ENCODE measurements at places on chromosomes 7 and 10.

GRCh38 chr7:132869166-132869861 is 212.6 kb downstream of the CHCHD3 start:
- no peak for DNase-seq

- DNase-seq, result no peak
These were observed 322.3 kb downstream of the ZNF716 start for GRCh38 chr7:57772126-57772924.

- DNase-seq, result no peak
These were observed 14.8 kb downstream of the MYL10 start for GRCh38 chr7:101614098-101614938.

GRCh38 chr10:124600051-124600880 is 138.6 kb downstream of the LHPP start:
- no peak for DNase-seq

DNA sequence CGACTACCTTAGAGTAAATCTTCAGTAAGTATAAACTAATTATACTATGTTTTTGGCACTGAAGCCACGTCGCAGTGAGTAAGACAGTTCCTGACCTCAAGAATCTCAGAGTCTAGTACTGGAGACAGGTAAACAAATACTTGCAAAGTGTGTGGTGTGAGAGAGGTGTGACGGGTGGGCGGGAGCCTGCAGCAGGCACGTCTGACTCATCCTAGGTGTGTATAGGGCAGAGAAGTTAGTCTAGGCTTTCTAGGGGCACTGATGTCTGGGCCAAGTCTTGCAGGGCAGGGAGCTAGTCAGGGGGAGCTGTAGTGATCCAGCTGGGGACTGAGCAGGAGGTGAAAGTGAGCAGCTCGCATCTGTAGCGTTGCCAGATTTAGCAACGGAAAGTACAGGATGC is 35.9 kb upstream of the SFTPD start:
- DNase-seq, result no peak

DNA sequence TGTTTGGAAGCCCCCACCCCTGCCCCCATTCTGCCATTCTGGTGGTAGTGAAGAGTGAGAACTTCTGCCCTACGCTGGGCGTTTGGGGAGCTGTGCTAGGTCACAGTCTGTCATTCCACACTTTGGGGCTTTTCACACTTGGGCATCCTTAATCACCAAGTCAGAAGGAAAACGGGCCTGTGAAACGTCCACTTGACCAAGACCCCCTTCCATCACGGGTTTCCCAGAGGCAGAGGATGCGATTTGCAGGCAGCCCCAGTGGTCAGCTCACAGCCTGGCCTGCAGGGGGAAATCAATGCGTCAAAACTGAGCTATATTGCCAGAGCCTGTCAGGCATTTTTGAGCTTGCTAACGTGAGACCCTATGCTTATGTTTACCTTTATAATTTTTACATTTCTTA is 663.3 kb upstream of the MGMT start:
- no peak for DNase-seq

- DNase-seq, result no peak
These were observed 35.7 kb downstream of the SEMA3E start for GRCh38 chr7:83613232-83613631.

DNA sequence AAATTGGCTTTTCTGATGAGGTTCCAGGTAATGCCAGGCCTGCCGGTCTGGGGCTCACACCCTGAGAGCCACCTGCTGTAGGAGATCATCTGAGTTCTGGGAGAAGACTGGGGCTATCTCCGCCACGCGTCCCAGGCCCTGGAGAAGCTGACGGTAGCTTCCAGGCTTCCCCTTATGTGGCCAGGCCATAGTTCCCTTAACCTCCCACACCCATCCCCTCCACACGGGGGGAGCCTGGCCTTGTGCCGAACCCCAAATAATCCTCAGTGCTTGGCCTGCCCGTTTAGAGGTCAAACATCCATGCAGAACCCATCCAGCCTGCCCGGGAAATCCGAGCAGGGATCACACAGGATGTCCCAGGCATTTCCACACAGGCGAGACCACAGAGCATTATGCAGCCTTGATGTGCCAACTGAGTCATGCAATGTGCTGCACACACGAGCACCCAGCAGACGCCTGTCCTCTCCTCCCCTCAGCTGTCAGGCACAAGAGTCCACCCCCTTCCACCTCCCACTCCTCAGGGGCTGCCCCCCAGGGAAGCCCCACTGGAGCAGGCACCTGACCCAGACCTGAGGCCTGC is 176.2 kb downstream of the PRKAG2 start:
- DNase-seq, result no peak

DNA sequence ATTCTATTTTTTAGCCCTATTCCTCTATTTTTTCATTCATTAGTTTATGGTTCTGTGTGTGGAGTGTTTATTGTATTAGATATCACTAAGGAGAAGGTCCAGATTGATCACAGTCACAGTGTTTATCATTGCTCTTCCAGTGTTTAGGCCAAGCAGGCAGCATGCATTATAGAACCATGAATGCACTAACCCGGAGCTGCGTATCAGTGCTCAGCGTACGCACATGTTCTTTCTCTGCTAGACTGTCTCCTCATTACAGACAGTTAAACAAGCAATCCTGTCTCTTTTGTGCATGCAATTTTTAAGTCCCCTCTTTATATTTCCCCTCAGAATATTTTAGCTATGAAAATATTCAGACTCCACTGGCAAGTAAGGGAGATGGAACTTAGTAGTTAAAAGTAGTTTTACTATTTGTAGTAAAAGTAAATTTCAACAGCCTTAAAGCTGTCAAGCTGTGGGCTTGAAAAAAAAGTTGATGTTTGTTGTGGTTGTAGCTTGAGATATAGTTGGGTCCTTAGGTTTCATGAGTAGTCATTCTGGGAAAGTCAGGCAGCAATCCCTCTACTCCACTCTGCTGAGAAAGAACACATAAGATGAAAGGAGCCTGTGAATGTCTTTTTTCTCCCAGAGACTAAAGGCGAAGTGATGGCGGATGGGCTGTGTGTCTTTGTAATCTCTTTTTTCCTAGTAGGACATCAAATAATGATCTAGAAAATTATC is 260.4 kb downstream of the CDK14 start:
- no peak for DNase-seq

DNA sequence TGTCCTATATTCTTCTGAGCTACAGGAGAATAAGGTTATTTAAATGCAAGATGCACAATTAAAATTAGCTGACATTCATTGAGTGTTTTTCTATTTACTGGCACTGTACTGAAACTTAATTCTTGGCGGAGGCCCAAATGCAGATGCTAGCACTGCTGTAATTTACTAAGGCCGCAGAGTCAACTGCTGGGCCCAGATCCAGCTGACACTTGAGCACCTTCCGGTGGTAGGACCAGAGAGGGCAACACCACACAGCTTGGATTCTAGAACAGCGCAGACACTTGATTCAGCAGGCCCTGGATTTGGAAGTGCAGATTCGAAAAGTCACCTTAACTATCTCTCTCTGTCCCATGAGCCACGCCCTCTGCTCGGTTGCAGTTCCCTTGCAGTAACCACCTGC is 228.6 kb upstream of the TMEM72 start:
- no peak for DNase-seq

- no peak for DNase-seq
These were observed 43.7 kb upstream of the INSIG1 start for GRCh38 chr7:155254018-155254417.

DNA sequence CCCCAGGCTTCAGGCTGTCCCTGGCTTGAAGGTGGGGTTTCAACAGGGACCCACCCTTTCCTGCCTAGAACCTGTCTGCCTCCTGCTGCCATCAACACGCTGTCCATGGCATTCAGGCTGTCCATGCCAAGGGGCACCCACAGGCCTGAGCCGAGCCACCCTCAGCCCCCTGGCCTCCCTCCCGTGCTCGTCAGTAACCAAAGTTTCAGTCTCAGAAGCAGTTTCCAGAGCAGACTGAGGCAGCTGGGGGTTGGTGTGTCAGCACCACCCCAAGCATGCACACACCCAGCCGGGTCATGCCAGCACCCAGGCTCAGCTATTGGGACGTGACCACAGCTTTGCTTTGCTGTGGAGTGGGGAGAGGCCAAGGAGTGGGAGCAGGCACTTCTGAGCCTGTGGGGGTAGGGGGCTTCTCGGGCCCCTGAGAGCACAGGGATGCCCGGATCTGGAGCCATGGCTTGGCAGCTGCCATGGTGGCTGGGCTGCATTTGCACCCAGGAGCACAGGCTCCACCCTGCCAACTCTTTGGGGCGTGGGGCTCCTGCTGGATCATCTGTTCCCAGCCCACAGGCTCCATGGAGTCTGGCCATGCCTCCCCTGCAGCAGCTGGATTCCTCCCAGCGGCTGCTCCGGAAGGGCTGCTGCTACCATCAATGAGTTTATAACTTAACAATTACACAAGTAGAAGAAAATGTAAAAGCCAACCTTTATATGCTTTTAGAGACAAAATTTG is 314.5 kb upstream of the SEMA3C start:
- no peak for DNase-seq

- no peak for DNase-seq
These were observed 267.8 kb upstream of the MYO3A start for GRCh38 chr10:25666276-25666675.

DNA sequence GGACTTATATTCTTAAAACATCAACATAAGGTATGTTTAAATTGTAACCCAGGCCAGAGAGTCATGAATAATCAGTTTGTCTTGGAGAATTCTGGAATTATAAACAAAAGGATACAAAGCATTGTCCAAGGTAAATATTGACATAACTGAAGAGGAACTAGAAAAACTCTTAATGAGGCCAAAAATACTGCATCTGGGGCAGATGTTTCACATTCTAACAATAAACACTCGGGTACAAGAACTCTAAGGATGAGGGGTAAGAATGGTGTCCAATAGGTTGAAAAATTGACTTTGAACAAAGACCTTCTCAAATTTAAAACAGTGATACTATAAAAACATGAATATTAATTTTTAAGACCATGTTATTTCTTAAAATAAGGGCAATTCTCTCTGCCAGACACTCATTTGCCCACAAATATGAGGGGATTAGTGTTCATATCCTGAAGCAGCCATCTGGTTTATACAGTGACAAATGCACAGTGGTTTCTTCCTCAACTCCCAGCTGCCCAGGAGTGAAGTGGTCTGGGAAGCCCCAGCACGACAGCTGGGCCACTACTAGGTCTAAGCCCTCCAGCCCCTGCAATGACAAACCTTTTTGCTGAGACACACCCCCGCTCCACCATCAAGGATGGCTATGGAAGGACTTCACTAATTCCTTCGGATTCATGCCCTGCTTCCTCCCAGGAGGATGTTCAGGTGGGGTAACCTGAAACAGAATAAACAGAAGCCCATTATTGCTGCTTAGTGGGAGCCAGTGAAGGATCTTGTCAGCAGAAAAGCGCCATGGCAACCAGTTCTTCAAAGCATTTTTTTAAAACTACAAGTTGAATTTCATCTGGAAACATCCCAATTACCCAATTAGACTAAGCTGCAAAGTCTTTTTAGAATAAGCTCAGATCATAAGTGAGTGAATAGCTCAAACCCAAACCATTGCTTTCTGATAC is 107.5 kb upstream of the ARID5B start:
- no peak for DNase-seq

Measured in progenitor cell of endocrine pancreas (in vitro differentiated cells).